ENCODE measurements at places on chromosomes 11 and 22.

DNA sequence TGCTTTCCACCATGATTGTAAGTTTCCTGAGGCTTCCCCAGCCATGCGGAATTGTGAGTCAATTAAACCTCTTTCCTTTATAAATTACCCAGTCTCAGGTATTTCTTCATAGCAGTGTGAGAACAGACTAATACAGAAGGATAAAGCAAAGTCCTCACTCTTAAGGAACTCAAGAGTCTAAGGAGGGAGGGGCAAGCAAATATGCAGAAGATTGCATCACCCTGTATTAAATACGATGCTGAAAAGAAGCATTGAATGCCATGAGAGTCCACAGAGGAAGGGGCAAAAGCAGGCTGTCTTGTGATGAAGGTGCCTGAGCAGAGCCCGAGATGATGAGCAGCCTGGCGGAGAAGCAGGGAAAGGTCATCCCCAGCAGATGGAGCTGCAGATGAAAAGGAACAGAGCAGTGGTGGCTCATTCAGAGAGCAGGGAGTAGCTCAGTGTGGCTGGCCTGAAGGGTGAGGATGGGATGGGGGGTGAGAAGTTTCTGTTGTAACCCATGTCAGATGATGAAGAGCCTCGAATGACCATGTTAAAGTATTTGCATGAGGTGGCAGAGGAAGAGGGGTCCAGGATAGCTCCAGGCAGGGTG is 6.3 kb upstream of the IZUMO1R start:
- H3K4me1 ChIP-seq: no peaks in the 10 kb centered on the region
- H3K27me3 ChIP-seq: peaks cover 12% of the 10 kb centered on the region
- no peak overlapping the region for H3K27ac ChIP-seq
- H3K4me3 ChIP-seq: no peak overlapping the region
- DNase-seq: no peak

DNA sequence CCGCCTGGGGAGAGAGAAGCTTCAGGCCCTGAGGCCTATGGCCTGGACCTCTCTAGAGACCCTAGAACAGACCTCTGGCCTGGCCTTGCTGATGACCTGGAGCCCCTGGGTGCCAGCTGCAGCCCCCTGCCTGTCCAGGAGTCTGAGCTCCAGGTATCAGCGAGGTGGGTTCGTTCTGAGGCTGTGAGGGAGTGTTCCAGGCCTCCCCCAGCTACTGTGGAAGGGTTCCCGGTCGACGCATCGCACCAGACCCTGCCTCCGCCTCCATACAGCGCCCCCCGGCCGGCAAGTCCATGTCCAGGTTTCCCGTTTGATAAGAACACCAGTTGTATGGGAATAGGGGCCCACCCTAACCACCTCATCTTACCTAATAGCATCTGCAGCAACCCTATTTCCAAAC is 111.1 kb downstream of the KCNQ1 start:
- H3K27ac ChIP-seq: no peak overlapping the region
- peaks cover 2% of the 10 kb centered on the region for H3K4me1 ChIP-seq
- no peaks in the 10 kb centered on the region for H3K36me3 ChIP-seq
- no peak for DNase-seq
- H3K27me3 ChIP-seq: no peaks in the 10 kb centered on the region
- no peak overlapping the region for H3K4me3 ChIP-seq

DNA sequence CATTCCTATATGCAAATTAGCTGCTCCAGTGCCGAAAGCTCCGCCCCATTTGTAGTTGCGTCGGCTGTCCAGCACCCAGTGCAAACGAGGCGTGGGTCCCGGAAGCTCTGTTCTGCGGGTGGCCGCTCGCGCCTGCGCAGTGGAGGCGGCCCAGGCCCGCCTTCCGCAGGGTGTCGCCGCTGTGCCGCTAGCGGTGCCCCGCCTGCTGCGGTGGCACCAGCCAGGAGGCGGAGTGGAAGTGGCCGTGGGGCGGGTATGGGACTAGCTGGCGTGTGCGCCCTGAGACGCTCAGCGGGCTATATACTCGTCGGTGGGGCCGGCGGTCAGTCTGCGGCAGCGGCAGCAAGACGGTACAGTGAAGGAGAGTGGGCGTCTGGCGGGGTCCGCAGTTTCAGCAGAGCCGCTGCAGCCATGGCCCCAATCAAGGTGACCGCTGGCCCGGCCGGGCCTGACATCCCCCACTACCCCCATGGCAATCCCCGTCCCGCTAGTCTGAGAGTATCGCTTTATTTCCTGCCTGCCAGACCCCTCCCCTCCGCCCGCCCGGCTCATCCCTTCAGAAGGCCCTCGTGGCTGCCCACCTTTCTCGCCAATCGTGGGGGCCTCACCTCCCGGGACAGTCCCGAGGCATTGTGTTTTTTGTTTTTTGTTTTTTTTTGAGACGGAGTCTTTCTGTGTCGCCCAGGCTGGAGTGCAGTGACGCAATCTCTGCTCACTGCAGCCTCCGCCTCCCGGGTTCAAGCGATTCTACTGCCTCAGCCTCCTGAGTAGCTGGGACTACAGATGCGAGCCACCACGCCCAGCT is at the start of gene PRDX5:
TSS of gene PRDX5 (plus strand) at position 161 of the 805 bp plus-strand sequence. CDS start at position 256, 95 bp downstream.
- H3K27ac ChIP-seq: peak within 1 kb of the TSS; percentile 97
- peak within 1 kb of the TSS; percentile 87 for H3K4me3 ChIP-seq
- peaks cover 7% of the 10 kb centered on the region for H3K36me3 ChIP-seq
- H3K27me3 ChIP-seq: no peaks in the 10 kb centered on the region

DNA sequence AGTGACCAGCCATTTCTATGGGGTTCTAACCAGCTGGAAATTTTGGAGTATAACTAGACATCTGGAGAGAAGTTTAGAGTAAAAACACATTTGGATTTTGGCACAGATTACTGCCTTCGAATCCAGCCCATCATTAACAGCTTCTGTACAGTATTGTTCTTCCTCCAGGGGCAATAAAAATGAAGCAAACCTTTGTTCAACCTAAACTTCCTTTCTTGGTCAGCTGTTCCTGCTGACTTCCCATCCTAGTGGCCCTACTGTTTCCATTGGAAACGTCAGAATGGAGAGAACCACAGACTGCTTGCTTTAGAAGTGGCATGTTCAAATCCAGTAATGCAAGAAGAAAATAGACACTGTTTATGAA is 203.7 kb upstream of the MTMR2 start:
- DNase-seq: no peak
- H3K4me3 ChIP-seq: no peak overlapping the region
- peaks cover 25% of the 10 kb centered on the region for H3K4me1 ChIP-seq
- no peak overlapping the region for H3K27ac ChIP-seq
- H3K36me3 ChIP-seq: peaks cover 31% of the 10 kb centered on the region

DNA sequence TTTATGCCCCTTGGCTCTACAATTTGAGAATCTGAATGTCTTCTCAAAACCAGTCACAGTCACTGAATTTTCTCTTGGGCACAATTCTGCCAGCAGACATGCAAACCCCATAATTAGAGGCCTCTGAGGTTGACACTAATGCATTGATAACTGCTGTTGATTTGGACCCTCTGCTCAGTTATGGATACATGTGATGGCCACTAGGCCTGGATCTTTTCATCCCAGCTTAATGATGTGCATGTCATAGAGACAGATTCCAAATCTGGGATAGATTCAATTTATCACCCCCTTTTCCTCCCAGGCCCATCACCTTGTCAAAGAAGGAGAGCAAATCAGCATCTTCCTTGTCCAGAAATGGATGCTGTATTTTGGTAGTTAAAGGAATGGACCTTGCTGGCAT is 92.2 kb downstream of the C11orf91 start:
- no peaks in the 10 kb centered on the region for H3K4me1 ChIP-seq
- H3K27me3 ChIP-seq: peaks cover 8% of the 10 kb centered on the region
- H3K4me3 ChIP-seq: no peak overlapping the region
- H3K36me3 ChIP-seq: no peaks in the 10 kb centered on the region
- no peak overlapping the region for H3K27ac ChIP-seq
- DNase-seq: no peak

GRCh38 chr22:32775957-32776356 is 25.5 kb upstream of the TIMP3 start:
- no peak overlapping the region for H3K4me3 ChIP-seq
- no peaks in the 10 kb centered on the region for H3K36me3 ChIP-seq
- H3K27ac ChIP-seq: no peak overlapping the region
- peaks cover 4% of the 10 kb centered on the region for H3K4me1 ChIP-seq
- DNase-seq: no peak

DNA sequence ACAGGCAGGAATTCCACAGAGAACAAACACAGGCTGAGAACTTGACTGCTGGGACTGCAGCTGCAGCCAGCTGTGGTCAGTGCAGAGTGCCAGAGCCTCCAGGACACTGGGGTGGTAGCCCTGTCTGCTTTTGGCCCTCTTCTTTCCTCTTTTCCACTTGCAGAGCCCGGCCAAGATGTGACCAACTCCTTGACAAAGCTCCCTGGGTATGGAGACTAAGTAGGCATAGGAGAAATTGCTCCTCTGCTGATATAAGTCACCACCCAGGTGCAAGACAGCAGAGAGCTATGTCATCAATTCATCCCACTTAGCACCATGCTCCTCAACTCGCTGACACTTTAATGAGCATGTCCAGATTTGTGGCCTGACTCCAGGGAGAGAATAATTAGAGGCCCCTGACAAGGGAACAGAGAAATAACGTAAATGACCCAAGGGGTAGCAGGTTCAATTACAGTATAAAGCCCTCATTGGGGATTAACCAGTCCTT is 369.4 kb upstream of the B3GAT1 start:
- peaks cover 7% of the 10 kb centered on the region for H3K27me3 ChIP-seq
- no peak overlapping the region for H3K4me3 ChIP-seq
- H3K36me3 ChIP-seq: no peaks in the 10 kb centered on the region
- no peaks in the 10 kb centered on the region for H3K4me1 ChIP-seq

DNA sequence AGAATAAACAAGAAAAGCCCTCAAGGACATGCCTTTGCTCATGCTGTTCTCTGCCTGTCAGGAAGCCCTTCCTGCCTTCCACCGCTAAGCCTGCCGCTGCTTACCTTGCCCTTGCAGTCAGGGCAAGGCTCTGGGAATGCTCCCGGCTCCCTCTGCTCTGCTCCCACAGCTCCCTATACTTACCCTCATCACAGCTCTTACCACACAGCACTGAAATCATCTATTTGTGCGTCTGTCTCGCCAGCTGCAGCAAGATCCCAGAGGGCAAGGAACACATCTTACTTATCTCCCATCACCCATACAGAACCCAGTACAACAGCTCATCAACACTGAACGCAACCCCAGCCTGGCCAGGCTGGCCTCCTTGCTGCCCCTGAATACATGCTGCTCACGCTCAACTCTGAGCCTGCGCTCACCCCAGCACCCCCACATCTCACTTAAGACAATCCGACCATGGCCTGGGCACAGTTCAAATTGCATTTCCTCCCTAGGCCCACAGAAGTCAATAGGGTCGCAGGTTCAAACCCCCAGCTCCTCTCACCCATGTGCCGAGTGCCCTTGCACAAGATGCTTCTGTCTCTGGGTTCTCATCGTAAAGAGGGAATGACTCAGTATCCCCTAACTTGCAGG is 161.8 kb downstream of the IGLL1 start:
- DNase-seq: no peak
- H3K4me1 ChIP-seq: no peaks in the 10 kb centered on the region
- H3K27me3 ChIP-seq: peaks cover 2% of the 10 kb centered on the region
- no peaks in the 10 kb centered on the region for H3K36me3 ChIP-seq
- no peak overlapping the region for H3K27ac ChIP-seq

DNA sequence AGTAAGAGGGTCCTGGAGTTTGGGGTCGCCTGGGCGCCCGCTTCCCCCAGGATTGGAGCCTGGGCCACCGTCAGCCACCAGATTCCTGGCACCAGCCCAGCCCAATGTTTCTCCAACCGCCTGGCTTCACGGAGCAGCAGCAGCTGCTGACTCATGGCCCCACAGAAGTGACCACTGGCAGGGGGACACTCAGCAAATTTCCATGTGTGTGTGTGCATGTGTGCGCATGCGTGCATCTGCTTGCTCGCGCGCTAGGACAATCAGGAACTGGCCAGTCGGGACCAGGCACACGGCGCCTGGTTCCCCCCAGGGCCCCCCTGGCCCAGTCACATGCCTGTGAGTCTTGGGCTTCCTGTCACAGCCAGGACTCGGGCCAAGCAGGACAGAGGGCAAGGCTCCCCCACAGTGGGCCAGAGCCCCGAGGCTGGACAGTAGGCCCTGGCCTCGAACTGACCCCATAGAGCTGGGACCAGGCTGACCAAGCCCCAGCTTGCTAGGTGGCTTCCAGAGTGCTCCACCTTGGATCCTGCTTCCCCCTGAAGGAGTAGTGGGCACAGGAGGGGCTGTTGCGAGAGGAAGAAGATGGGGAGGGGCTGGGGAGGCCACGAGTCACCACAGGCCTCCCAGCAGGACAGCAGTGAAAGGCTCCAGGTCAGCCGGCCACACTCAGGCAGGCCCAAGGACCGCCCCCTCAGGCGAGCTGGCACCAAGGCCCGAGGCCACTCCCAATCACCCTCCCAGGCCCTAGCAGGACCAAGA is 3.2 kb downstream of the CTSD start:
- peaks cover 15% of the 10 kb centered on the region for H3K36me3 ChIP-seq
- peak; percentile 33 for DNase-seq
- no peaks in the 10 kb centered on the region for H3K27me3 ChIP-seq
- no peak overlapping the region for H3K27ac ChIP-seq
- no peak overlapping the region for H3K4me3 ChIP-seq

DNA sequence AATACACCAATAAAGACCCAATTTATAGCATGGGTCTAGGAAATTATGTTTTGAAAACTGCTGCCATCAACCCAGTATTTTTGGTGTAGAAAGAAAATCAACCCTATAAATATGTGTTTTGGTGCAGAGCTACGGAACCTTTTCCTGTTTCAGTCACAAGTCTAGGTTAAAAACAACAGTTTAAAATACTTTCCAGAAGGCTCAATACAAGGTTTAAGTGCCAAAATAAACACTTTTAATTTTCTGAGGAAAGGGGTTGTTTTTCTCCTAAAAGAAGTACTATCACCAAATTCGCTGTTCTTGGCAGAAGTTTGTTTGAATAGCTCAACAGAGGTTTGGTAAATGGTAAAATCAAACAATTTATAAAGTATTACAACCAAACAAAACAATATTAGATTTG is 201.3 kb downstream of the TMEM135 start:
- no peaks in the 10 kb centered on the region for H3K27me3 ChIP-seq
- H3K36me3 ChIP-seq: peaks cover 12% of the 10 kb centered on the region
- DNase-seq: no peak
- no peak overlapping the region for H3K4me3 ChIP-seq

DNA sequence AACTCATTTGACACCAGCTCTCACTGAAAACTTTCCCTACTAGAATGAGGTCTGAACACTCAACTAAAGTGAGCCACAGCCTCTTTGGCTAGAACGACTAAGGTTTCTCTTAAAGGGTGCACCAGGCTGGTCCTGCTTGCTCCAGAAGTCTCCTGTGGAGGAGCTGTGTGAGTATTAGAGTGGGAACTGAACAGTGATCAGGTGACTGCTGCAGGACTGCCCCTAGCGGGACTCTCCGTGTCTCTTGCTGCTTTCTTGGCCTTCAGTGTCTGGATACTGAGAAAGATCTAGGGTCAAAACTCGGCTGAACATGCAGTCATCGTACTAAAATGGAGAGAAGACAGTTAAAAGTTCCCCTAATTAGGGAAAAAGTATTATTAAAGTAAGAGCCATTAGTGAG is 34.6 kb downstream of the FAM118A start:
- no peak for DNase-seq
- peaks cover 8% of the 10 kb centered on the region for H3K4me1 ChIP-seq
- H3K27ac ChIP-seq: no peak overlapping the region
- H3K4me3 ChIP-seq: no peak overlapping the region
- H3K27me3 ChIP-seq: no peaks in the 10 kb centered on the region

DNA sequence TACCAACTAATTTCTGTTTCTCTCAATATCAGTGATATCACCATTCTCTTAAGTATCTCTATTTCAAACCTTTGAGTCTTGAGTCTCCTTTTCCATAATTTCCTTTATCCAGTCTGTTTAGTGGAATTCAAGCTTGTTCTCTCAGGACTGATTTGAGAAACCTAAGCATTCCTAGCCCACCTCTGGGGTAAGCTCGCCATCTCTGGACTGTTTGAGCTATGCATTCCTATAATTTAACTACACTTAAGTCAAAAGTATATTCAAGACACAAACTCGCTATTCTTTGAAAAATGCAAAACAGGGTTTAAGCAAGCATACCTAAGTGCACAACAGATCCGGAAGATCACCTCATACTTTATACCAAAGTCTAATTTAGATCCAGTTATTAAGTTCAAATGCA is 2.1 kb upstream of the DLAT start:
- DNase-seq: no peak
- peaks cover 11% of the 10 kb centered on the region for H3K4me1 ChIP-seq
